ENCODE measurements at places on chromosomes 5 and 9.

DNA sequence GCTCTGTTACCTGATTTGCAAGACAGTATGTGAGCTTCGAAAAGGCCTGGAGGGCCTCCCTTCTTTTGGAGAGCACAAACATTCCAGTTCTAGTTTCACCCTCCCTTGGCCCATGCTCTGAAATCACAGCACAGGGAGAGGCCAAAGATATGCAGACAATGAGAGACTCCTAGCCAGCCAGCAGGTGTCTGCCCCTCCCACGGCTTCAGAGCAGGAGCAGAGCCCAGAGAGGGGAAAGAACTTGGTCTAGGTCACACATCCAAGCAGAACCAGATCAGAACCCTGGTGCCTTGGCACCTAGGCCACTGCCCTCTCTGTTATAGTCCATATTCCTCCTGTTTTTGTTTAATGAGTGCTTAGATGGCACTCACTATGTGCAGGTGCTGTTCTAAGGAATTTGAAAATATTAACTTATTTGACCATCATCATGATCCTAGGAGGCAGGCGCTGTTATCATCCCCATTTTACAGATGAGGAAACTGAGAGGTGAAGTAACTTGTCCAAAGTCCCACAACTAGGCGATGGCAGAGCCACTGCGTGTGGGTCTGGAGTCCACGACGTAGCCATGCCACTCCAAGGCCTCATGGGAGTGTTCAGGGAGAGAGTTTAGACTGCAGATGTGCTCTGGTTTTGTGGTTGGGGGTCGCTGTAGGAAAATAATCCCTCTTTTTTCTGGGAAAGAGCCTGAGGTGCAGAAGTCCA, 27.2 kb downstream of the TMOD1 start:
- H3K4me3 ChIP-seq = no peak overlapping the region
- no peaks in the 10 kb centered on the region for H3K27me3 ChIP-seq
- H3K27ac ChIP-seq = peak overlapping the region; percentile 69
- H3K36me3 ChIP-seq = peaks cover 58% of the 10 kb centered on the region
- H3K4me1 ChIP-seq = peaks cover 5% of the 10 kb centered on the region

DNA sequence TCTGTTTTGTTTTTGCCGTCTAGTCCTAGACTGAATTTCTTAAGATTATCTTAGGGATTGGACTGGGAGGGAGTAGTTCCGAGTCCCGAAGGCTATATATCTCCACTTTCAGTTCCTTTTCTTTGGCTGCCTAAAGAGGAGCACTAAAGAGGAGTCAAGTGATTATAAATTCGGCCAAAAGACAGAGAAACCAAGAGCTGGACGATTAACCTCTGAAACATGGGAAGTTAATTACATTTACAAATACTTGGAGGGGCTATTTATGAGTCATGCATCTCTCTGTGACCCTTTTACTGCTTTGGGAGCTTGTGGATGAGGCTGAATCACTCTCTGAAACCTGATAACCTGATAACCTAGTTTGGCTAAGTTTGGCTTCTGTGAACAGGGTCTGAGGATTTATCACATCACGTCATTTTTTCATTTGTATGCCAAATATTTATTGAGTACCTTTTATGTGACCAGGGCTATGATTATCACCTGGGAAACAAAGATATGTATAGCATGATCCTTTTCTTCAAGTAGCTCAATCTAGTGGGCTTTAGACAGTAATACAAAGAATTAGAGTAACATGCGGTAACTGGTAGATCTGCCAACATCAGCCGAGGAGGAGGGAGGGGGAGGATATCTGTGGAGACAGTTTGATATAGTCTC, 180.9 kb downstream of the CD180 start:
- H3K4me1 ChIP-seq = peaks cover 32% of the 10 kb centered on the region
- peak overlapping the region; percentile 56 for H3K27ac ChIP-seq
- H3K27me3 ChIP-seq = no peaks in the 10 kb centered on the region
- peak overlapping the region; percentile 53 for H3K4me3 ChIP-seq
- no peak for DNase-seq

DNA sequence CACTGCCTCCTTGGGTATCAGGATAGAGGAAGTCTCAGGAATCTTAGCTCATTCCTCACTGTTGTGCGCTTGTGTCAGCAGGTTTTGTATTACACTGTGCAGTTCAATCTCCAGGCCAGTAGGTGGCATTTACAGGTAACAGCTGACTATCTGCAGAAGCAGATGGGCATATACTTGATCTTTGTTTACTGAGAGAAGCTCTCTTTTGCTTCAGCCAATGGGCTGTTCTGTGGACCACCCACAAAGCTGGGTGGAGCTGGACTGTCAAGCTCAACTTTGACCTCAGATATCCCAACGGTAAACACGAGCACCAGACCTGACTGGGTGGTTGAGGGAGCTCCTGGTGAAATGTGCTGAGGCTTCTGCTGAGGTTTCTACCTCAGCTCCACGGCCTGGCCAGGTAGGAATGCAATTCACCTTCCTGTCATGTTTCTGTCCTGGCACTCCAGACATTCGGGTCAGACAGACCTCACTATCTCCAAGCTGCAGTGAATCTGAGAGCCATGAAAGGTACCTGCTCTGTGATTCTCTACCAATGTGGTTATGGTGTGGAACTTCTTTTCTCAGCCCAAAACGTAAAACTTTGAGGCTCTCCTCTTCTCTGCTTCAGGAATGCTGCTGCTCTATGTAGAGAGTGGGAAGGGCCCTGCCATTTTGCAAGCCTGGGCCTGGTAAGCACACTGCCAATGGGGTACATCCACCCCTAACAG, 167.9 kb upstream of the ACTBL2 start:
- no peaks in the 10 kb centered on the region for H3K27me3 ChIP-seq
- H3K27ac ChIP-seq = no peak overlapping the region
- H3K4me1 ChIP-seq = no peaks in the 10 kb centered on the region
- H3K4me3 ChIP-seq = no peak overlapping the region
- DNase-seq = no peak

GRCh38 chr5:41817625-41818301, 52.5 kb downstream of the OXCT1 start:
- H3K4me3 ChIP-seq = no peak overlapping the region
- no peaks in the 10 kb centered on the region for H3K27me3 ChIP-seq
- no peak overlapping the region for H3K27ac ChIP-seq
- no peaks in the 10 kb centered on the region for H3K4me1 ChIP-seq
- DNase-seq = no peak

DNA sequence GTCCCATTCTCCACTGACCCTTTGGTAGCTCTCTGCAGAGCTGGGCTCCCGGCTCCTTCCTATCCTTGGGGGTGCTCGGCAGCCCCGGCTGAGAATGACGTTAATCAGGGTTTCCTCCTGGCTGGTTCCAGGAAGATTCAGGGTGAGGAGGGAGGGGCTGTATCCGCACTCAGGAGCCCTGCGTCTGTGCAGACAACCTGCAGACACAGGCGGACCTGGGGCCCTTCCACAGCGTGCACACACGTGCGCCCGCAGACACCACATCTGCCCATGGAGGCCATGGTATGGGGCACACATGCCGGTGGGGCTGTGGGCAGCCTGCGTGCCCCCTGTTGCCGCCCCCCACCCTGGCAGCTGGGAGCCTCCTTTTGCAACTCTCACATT, 66.6 kb upstream of the RNU6ATAC start:
- no peaks in the 10 kb centered on the region for H3K36me3 ChIP-seq
- no peak overlapping the region for H3K4me3 ChIP-seq
- no peak for DNase-seq
- no peaks in the 10 kb centered on the region for H3K27me3 ChIP-seq
- H3K27ac ChIP-seq = no peak overlapping the region

GRCh38 chr9:71638627-71639026, 129.7 kb downstream of the CEMIP2 start:
- no peaks in the 10 kb centered on the region for H3K36me3 ChIP-seq
- no peaks in the 10 kb centered on the region for H3K4me1 ChIP-seq
- no peaks in the 10 kb centered on the region for H3K27me3 ChIP-seq
- no peak overlapping the region for H3K4me3 ChIP-seq
- H3K27ac ChIP-seq = peak overlapping the region; percentile 4

DNA sequence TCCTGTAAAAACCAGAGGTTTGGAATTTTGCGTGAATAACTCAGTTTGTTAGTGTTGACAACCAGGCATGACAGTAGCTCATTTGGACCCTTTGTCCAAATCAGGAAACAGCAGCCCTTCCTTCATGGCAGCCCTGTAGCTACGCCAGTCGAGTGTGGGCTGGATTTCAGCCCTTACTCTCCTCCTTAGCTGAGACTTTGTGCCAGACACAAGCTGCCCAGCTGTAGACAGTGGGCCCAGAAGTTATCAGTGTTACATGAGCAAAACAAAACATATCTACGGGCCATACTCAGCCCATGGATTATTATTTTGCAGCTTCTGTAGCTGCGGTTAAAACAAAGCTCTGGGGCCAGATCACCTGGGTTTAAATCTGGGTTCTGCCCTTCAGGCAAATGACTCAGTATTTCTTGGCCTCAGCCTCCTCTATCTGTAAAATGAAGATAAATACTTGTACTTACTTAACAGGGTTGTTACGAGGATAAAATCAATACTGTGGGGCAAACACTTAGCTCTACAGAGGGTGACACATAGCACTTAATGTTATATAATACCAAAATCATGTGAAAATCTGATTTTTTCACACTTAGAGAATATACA, 76.9 kb downstream of the GHR start:
- H3K4me1 ChIP-seq = no peaks in the 10 kb centered on the region
- no peak overlapping the region for H3K4me3 ChIP-seq
- H3K27me3 ChIP-seq = no peaks in the 10 kb centered on the region
- H3K27ac ChIP-seq = no peak overlapping the region

- H3K36me3 ChIP-seq = no peaks in the 10 kb centered on the region
- H3K27ac ChIP-seq = no peak overlapping the region
- no peaks in the 10 kb centered on the region for H3K27me3 ChIP-seq
- no peak for DNase-seq
- H3K4me3 ChIP-seq = no peak overlapping the region
- H3K4me1 ChIP-seq = no peaks in the 10 kb centered on the region
Measured at GRCh38 chr9:8374471-8374870, 574.9 kb upstream of the DMAC1 start.

DNA sequence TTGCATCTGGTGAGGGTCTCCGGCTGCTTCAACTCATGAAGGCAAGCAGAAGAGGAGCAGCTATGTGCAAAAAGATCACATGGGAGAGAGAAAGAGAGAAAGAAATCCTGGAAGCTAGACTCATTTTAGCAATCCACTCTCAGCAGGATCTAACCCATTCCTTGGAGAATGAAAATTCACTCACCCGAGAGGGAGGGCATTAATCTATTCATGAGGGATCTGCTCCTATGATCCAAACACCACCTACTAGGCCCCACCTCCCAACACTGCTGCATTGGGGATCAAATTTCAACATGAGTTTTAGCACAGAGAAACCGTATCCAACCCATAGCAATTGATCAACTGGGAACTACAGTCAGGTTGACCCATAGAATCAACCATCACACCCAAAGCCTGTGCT, 98.1 kb upstream of the SV2C start:
- no peak overlapping the region for H3K27ac ChIP-seq
- no peak overlapping the region for H3K4me3 ChIP-seq
- DNase-seq = no peak
- H3K36me3 ChIP-seq = no peaks in the 10 kb centered on the region
- no peaks in the 10 kb centered on the region for H3K27me3 ChIP-seq

GRCh38 chr5:62576570-62577170, 1.9 kb upstream of the LRRC70 start:
- no peak overlapping the region for H3K27ac ChIP-seq
- DNase-seq = no peak
- no peaks in the 10 kb centered on the region for H3K4me1 ChIP-seq
- no peaks in the 10 kb centered on the region for H3K36me3 ChIP-seq
- H3K27me3 ChIP-seq = no peaks in the 10 kb centered on the region
- no peak overlapping the region for H3K4me3 ChIP-seq

GRCh38 chr5:92769978-92770377, 811.0 kb downstream of the NR2F1-AS1 start:
- H3K36me3 ChIP-seq = no peaks in the 10 kb centered on the region
- no peaks in the 10 kb centered on the region for H3K27me3 ChIP-seq
- H3K27ac ChIP-seq = no peak overlapping the region
- H3K4me3 ChIP-seq = no peak overlapping the region
- no peak for DNase-seq
- H3K4me1 ChIP-seq = no peaks in the 10 kb centered on the region

DNA sequence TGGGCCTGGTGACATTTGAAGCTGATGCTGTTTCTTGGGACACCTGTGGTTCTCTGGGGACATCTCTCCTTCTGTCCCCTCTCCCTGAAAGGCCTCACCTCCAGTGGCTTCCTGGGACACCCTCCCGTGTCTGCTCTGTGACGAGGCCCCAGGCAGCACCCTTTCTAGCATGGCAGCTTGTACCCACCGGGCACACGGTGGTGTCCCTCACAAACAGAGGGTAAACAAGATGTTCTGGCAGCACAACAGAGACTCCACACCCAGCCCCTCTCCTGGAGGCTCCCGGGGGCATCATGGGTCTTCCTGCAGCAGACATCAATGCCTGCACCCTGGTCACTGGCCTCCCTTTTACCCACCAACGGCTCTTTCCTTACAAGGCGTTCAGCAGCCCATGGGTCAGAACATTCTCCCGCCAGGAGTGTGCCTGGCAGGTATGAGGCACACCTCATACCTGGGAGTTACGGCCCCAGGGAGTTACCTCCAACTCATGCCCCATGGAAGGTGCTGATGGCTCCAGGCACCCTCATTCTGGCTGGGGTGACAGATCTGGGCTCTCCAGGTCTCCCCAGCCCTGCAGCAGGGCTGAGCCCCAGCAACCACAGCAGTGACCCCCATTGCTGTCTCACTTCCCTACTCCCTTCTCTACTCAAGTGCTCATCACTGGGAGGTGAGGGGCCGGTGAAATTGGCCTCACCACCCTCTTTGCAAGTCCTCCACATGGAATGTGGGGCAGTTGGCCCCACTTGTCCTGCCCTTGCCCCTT, 51.1 kb downstream of the BARX1 start:
- no peak overlapping the region for H3K4me3 ChIP-seq
- H3K27me3 ChIP-seq = no peaks in the 10 kb centered on the region
- no peaks in the 10 kb centered on the region for H3K36me3 ChIP-seq
- no peak overlapping the region for H3K27ac ChIP-seq

DNA sequence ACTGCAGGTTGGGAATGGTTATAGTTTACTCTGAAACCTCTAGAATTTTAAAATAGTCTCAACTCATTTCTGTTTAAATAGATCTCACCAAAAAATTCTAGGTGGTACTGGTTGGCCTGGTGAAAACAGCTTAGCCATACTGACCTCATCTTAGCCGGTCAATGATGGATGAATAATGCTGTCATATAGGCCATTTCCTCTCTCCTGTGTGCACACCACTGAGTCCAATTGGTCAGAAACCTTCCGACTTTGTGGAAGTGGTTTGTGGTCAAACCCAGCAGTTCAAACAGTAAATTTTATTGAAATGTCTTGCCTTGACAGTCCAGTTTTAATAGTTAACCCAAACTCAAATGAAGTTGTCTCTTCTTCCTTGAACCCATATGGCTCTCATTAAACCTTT, 98.6 kb downstream of the GIN1 start:
- no peaks in the 10 kb centered on the region for H3K27me3 ChIP-seq
- H3K27ac ChIP-seq = no peak overlapping the region
- DNase-seq = no peak
- peaks cover 28% of the 10 kb centered on the region for H3K36me3 ChIP-seq
- no peak overlapping the region for H3K4me3 ChIP-seq

Measured in ascending aorta (tissue), 2 donors.